Stimulated activated CD4-positive, alpha-beta T cell treated with anti-CD3 and anti-CD28 coated beads, Interleukin-1b, Interleukin-23, amount 100 ng/mL, for 24 hours (primary cell): ENCODE measurements at places on chromosomes 12 and 14.

DNA sequence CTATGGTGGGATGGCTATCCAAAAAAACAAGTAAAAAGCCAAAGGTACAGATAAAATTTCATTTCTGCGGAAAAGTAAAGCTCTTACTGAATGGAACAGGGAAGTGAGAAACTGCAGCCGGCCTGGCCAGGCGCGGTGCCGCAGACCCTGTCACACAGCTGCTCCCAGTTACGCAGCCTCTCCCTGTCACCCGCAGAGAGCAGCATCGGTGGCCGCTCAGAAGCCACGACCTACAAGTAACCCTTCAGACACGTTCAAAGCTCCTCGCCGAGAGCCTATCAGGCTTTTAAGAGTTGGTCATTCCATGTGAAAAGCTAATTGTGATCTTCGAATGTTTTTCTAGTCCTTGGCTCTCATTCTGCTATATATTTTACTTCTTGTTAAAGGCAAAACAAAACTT is 11.0 kb upstream of the ANKLE2 start:
- DNase-seq, result no peak

DNA sequence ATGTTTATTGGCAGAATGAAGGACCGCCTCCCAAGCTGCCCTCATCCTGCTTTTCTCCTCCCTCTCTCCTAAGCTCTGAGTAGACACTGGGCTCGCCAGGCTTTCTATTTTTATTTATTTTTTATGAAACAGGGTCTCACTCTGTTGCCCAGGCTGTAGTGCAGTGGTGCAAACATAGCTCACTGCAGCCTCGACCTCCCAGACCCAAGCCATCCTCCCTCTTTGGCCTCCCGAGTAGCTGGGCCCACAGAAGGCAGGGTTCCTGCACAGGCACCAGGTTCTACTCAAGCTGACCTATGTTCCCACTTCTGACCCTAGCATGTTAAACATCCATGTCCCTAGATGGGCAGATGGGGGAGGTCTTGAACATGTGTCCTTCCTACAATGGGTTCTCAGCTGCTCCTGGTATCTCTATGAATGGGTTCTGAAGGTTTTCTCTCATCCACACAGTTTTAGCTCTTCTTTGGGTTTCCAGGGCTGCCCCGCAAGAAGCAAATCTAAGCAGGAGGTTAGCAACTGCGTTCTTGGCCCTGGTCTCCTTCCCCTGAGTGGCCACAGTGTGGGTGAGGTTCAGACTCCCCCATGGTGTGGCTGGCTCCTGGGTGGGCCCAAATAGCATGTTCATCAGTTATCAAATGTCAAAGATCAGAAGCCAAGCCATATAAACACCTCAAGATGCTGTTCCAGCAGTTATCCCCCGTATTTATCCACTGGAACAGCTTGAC is 167.3 kb downstream of the ZFP36L1 start:
- DNase-seq, result no peak

GRCh38 chr12:25701290-25701689 is 148.2 kb upstream of the LMNTD1 start:
- DNase-seq, result no peak

DNA sequence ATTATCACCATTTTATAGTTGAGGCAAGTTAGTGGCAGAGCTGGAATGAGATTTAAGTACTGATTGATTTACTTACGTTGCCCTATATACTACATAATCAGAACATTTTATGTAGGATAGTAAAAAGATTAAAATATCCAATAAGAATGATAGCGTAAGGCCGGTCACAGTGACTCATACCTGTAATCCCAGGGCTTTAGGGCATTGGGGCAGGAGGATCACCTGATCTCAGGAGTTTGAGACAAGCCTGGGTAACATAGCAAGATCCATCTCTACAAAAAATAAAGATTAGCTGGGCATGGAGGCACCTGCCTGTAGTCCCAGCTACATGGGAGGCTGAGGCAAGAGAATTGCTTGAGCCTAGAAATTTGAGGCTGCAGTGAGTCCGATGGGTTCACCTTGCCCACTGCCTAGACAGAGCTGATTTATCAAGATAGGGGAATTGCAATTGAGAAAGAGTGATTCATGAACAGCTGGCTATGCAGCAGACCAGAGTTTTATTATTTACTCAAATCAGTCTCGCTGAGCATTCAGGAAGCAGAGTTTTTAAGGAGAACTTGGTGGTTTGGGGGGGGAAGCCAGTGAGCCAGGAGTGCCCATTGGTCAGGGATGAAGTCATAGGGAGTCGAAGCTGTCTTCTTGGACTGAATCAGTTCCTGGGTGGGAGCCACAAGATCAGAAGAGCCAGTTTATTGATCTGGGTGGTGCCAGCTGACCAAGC is 24.7 kb upstream of the SGPP1 start:
- DNase-seq, result no peak

DNA sequence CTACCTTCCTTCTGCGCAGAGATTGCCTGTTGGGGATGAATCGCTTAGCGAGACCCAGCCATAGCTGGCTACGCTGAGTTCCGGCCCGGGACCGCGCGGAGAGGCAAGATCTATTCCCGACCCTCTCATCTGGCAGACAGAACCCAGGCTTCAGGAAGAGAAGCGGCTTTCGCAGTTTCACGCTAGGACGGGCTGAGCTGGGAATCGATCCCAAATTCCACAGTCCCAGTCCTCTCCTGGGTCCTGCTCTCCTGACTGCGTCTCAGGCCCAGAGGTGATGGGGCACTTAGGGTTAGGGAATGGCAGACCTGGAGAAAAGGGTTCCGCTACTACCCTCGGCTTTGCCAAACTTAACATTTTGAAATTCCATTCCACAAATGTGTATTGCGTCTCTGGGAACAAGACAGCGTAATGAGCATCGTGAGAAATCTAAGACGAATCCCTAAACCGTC is 2.8 kb downstream of the PTPN21 start:
- DNase-seq, result no peak

DNA sequence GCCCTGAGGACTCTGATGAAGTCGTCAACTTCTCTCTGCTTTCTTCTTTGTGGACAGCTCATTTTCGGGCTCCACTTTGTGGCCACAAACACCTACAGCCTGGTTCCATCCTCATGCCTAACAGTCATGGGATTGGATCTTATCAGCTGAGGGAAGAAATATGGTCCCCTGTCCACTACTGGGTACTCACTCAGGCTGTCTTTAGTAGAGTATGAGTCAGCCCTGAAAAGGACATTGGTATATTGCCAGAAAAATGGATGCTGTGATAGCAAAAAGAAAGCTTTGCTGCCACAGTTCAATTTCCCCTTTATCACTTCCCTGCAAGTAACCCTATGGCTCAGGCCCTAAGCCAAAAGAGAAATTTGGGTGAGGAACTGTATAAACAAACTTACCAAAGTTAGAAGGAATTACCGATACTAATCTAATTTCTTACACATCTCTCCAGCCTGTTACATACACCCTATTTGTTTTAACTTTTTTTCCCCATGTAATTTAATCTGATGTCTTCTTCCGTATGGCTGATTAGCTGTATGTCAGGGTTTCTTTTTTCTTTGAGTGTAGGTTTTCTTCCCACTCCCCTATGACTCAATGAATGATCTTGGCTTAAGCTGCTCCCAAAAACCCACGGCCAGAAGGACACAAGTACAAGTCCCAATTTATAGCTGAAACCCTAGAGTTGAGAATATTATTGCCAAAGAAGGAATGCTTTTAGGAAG is 29.1 kb downstream of the MTHFD1 start:
- no peak for DNase-seq

DNA sequence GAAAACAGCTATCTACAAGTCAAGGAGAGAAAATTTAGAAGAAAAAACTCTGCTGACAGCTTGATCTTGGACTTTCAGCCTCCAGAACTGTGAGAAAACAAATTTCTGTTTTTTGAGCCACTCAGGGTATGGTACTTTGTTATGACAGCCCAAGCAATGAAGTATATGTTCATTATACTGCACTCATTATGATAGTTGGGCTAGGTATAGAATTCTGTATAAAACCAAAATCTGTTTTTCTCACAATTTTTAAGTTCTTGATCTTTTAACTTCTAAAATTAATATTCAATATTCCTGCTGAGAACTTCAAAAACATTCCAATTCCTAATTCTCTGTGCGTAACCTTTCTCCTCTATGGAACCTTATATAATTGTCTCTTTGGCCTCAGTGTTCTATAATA is 200.8 kb downstream of the SLC5A8 start:
- DNase-seq, result no peak

DNA sequence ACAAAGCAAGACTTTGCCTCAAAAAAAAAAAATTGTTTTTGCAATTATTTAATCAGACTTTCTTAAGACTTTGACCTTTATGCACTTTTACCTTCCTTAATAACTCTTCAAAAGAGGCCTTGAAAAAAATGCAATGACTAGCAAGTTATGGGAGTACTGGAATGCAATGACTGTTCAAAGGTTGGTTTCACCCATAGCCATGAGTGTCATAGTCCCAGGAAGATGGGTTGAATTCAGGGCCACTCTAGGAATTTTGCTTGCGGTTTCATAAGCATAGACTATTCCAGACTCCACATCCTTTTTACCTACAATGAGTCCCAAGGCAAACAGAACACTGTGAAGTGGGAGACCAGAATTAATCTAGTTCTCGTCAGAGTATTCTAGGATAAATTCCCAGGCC is 29.4 kb upstream of the DENND5B start:
- DNase-seq, result no peak

- DNase-seq, result no peak
Measured at GRCh38 chr12:78096909-78097597, 266.4 kb downstream of the NAV3 start.

GRCh38 chr14:79585845-79586244 is 625.5 kb downstream of the DIO2 start:
- DNase-seq, result no peak

DNA sequence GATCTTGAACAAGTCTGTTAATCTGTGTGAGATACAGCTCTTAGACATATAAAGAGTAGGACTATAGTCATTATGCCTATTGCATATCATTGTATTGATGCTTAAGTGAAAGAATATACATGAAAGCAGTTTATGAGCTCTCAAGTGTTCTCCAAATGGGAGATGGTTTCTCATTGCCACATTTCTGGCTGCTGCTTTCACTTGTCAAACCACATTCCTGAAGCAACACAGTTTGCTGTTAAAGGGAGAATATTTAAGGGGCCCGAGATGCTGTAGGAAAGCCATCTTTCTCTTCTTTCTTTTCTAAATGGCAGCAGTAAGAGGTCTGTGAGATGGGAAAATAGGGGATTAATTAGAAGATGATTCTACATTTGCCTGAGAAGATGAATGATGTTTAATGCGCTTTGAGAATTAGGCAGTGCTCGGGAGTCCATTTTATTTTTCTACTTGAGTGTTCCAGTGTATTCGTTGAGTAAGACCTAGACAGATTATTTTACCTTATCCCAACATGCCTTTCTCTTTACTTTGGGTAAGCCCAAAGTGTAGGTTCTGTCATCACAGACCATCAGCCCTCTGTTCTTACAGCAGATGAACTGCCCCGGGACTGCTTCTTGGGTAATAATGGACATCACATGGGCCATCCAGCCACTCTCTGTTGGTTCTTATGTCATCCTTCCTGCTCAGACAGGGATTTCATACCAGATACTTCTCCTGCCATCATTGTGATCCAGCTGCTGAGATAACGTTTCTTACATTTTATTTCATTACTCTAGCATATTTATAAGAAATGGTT is 35.6 kb downstream of the ANO4 start:
- no peak for DNase-seq

DNA sequence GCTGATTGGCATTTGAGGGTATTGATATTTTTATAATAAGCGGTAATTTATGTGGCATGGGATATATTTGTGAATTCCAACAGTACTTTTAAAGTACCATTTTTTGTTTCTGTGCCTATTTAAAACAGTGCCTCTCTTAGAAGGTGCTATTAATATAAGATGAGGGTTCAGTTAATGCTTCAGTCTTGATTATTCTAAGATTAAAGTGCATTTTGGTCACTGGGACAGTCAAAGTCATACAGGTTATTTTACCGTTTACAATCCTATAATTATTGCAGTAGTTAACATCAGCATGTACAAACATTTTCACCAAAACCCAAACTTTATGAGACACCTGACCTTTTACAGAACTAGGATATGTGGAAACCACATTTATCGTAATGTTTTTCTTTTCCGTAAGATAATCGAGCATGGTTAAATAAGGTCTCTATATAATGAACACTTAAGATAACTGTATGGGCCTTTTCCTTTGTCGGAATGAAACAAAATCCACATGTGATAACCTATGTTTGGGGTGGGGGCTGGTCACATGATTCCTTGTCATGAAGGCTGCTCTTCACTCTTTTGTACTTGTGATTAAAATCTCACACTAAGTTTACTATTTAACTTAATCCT is 37.7 kb upstream of the DNM1L start:
- no peak for DNase-seq

- DNase-seq, result no peak
Measured at GRCh38 chr14:54219261-54220070, 177.3 kb upstream of the CDKN3 start.

DNA sequence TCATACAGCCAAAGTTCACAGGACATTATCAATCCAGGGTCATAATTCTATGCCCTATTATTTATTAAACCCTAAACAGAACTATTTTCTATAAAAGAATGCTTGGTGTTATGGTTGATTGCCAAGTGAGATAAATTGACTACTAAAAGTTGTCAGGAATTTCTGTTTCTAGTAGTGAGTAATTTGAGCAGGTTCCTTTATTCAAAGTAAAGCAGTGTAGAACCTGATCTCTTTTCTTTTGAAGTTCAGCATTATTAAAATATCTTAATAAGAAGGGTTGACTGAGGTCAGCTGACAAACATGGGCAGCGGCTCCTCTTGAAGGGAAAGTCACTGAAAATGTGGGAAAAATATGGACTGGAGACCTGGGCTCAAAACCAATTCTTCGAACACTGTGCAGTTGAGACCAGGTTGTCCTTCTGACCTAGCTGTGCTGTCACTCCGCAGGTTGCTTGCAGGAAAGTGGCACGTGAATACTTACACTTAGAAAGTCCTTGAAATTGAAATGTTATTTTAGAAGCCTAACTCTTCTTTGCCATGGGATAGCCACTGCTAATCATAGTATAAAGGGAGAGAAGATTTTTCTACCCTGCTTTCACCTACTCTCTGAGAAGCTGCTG is 141.0 kb downstream of the RASSF9 start:
- DNase-seq, result no peak

- no peak for DNase-seq
Measured at GRCh38 chr12:10069976-10070375, 28.8 kb downstream of the CLEC1A start.

- DNase-seq, result no peak
Measured at GRCh38 chr12:93261505-93262094, 116.1 kb upstream of the NUDT4 start.

DNA sequence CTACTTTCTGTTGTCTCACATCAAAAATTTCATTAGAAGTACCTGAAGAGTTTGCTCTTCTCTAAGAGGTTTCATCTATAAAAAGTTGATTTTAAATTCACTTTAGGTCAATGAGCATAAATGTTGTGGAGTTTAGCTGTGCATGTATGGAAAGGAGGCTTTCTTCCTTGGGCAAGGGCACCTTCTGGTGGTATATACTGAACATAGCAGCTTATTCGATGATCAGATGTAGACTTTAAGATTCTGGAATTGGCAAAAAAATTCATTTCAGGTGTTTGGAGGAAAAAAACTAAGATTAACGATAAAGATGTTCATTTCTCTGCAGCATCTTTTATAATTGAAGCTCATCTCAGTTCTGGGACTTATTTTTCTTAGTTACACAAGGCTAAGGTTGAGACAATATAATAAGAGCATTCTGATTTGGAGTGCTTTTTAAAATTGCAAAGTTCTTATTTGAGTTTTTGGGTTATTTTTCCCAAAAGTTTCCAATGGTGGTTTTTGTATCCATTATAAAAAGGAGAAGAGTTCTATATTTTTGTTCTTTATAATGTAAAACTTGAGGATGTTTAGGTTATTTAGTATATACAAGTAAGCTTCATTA is 46.8 kb downstream of the TMEM117 start:
- no peak for DNase-seq

GRCh38 chr14:77004711-77005460 is 23.6 kb downstream of the IRF2BPL start:
- no peak for DNase-seq
